Pancreas (tissue), 10 donors: ENCODE measurements at places on chromosomes 3 and 15. TPM values are rescaled to one million over a fixed set of nuclear protein-coding genes. Genes with fewer than 3 reads are reported as not detected.

Gene LZTFL1
- 11.0 TPM for total RNA-seq

DNA sequence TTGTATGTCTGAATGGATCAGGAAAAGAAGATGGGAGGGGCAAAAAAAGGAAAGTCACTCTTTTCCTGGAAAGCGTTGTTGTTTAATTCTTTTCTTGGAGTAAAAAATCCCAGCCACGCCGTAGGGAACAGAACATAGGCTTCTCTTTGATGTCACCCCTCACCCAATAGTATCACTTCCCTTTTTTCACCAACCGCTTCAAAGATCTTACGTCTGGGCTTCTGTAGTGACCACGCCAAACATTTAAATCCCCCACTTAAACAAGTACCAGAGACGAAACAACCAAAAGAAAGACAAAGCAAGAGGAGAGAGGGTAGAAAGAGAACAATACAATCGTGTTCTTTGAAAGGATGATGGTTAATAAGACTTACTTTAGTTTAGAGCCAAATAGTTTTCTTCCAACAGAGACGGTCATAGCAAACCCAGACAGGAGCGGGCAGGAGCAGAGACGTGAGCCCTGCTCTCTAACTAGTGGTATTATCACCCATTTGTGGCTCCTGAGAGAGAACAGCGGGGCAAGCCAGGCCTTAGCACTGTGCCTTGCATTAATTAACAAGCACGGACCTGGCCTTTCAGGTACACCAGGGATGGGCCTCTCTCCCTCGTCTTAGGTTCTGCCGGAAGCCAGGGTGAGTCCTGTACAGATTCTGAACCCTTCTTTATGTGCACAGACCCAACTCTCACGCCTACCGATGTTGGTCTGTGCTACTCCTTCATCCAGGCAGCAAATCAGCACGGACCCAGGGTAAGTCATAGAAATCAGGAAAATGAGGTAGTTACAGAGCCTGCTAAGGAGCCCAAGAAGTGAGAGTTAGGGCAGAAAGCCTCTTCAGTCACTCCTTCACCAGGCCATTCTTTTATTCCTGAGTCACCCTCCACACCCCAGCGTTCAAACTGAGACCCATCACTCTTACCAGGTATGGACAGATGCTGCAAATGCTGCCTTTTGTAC, 28.2 kb upstream of the BCL6 start:
- H3K27me3 ChIP-seq = no peaks in the 10 kb centered on the region
- no peak for DNase-seq
- H3K4me1 ChIP-seq = no peaks in the 10 kb centered on the region

Gene CPN2
- total RNA-seq = not detected

- no peak overlapping the region for H3K4me3 ChIP-seq
- H3K27ac ChIP-seq = no peak overlapping the region
- H3K27me3 ChIP-seq = no peaks in the 10 kb centered on the region
Measured at GRCh38 chr3:151248772-151249337, 29.5 kb downstream of the P2RY14 start.

DNA sequence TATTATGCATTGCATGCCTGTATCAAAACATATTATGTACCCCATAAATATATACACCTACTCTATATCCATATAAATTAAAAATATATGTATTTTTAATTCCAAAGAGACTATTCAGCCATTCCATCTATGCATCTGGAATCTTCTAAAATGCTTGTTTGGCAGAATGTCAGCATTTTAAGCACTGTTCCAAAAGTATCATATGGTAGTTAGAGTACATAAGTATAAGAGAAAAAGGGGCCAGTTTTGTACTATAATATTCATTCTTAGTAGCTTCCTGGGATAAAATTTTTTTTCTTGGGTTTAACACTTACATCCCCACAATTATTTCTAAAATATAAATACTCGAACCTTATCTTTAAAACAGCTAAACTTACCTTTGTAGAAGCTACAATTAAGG, 60.4 kb upstream of the COL6A6 start:
- H3K27ac ChIP-seq = no peak overlapping the region
- H3K27me3 ChIP-seq = no peaks in the 10 kb centered on the region
- H3K36me3 ChIP-seq = no peaks in the 10 kb centered on the region

- no peak overlapping the region for H3K4me3 ChIP-seq
- DNase-seq = no peak
- no peaks in the 10 kb centered on the region for H3K4me1 ChIP-seq
- no peaks in the 10 kb centered on the region for H3K27me3 ChIP-seq
- no peaks in the 10 kb centered on the region for H3K36me3 ChIP-seq
Measured at GRCh38 chr15:95715906-95716656, 614.4 kb upstream of the NR2F2 start.

DNA sequence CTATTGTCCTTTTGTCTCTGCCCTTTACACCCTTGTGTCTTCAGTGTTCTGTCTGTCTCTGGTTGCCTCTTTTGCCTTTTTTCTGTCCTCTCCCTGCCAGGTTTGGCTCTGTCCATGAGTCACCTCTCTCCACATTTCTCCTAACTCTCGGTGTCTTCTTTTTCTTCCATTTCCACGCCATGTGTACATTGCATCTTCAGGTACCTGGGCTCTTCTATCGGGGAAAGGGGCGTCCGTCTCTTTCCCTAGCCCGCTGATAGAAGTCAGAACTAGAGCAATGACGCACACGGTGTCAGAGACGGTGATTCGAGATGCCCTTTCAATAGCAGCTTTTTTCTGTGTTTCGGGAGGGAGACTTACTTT, 641 bp downstream of the OPA1 start:
- no peaks in the 10 kb centered on the region for H3K27me3 ChIP-seq
- peak overlapping the region; percentile 88 for H3K4me3 ChIP-seq
- H3K36me3 ChIP-seq = no peaks in the 10 kb centered on the region
- H3K27ac ChIP-seq = peak overlapping the region; percentile 61
- DNase-seq = no peak
- H3K4me1 ChIP-seq = peaks cover 13% of the 10 kb centered on the region

Gene LEKR1
- total RNA-seq = 0.88 TPM

GRCh38 chr15:26382444-26383072, 390.3 kb downstream of the GABRB3 start:
- H3K27me3 ChIP-seq = no peaks in the 10 kb centered on the region
- H3K4me3 ChIP-seq = no peak overlapping the region
- H3K36me3 ChIP-seq = no peaks in the 10 kb centered on the region
- H3K27ac ChIP-seq = no peak overlapping the region
